ENCODE measurements at places on chromosomes 7 and 10. TPM values are rescaled to one million over a fixed set of nuclear protein-coding genes. Genes with fewer than 3 reads are reported as not detected.

DNA sequence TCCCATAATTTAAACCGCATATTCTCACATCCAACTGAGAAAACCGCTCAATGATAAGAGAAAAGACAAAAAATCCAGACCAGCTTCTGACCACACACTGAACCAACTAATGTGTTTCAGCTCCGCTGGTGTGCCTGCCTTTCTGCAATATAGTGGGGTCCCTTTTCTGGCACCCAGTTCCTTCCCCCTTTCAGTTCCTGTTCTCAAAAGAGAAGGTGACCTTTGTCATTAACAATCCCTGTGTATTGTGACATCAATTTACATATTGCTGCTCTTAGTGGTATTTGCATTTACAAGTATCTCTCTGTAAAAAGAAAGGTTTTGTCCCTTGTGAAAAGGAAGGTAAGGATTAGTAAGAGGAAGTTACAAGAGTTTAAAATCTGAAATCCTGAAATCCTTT is 1.4 kb downstream of the PPP1R17 start:
- no peak for DNase-seq

GRCh38 chr7:14403587-14403986 is 414.1 kb upstream of the ETV1 start:
- DNase-seq: no peak

SSC4D gene
- total RNA-seq: 2.6 TPM

AKR1C1 gene
- 24.1 TPM for total RNA-seq

NXPH1 gene
- total RNA-seq: not detected
